H4 (cell line): ENCODE measurements at places on chromosomes 13 and 19.

DNA sequence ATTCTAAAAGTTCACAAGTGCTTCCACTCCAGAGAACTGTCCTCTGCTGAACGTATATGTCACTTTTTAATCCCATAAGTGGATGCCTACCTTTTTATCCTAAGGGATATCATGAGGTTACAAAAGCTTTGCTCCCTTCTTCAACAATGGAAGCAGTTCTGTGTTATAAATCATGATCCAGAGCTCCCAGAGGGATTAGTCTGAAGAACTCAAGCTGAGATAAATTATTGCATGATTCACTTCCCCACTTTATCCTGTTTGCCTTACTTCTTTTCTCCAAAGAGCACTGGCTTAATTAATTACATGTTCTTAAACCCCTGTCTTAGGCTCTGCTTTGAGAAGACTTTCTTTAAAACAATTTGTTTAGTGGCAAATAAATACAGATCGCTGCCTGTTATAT lies 246.7 kb downstream of the PCDH17 start:
- DNase-seq, result no peak

- no peak for DNase-seq
Measured at GRCh38 chr19:30590596-30591229, 218.5 kb downstream of the ZNF536 start.

GRCh38 chr13:33003458-33004019 lies 12.7 kb upstream of the KL start:
- no peak for DNase-seq

DNA sequence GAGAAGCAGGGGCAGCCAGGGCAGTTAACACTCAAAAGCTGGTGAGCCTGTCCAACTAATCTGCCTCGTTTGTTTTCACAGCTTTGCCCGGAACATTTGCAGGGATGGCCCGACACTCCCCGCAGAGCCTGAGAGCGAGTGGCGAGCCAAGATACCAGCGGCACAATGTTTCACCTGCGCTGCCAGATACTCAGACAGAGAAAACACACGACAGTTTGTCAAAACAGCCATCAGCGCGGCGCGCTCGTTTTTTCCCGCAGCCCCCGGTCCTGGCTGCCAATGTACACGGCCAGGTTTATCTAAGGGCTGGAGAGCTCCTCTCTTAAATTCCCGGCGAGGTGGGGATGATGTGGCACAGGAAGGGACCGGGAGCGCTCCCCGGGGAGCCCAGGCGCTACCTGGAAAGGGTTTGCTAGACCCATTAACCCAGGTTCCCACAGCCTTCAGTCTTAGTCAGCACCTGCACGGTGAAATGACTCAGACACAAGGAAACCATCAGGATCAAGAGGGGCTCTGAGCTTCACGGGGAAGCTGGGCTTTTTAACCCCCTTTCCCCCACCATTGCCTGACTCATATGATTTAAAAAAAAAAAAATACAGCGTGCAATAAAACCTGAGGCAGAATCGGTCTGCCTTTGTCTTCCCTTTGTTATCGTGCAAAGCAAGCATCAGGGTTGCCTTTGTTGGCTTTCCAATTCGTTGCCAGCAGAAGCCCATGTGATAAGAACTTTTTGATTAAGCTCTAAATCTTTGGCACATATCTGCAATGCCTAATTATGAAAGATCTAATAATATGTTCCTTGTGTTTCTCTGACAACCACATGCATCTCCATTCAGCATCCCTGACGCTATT lies 186.2 kb downstream of the EFNB2 start:
- DNase-seq, result no peak

GRCh38 chr13:52999093-52999696 lies 29.4 kb upstream of the OLFM4 start:
- no peak for DNase-seq
